HS-5 (cell line): ENCODE measurements at places on chromosomes 6 and 20.

DNA sequence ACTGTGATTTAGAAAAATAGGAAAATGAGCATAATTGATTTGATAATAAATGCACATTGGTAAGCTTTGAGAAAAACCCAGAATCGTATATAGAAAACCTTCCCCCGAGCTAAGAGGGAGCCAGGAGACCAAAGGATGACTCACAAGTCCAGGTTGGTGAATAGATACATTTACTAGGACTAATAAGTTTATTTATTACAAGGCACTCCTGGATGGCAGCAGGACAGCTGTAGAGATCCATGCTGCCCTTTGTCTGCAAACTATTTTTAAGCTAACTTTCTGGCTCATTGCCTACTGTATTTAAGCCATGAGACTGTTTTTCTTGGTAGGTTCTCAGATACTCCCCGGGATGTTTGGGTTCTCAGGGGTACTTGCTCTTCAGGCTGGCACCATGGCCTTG lies 13.4 kb downstream of the CASP8AP2 start:
- no peak for DNase-seq

GRCh38 chr20:5973971-5974370 lies 23.5 kb downstream of the MCM8 start:
- DNase-seq: no peak

DNA sequence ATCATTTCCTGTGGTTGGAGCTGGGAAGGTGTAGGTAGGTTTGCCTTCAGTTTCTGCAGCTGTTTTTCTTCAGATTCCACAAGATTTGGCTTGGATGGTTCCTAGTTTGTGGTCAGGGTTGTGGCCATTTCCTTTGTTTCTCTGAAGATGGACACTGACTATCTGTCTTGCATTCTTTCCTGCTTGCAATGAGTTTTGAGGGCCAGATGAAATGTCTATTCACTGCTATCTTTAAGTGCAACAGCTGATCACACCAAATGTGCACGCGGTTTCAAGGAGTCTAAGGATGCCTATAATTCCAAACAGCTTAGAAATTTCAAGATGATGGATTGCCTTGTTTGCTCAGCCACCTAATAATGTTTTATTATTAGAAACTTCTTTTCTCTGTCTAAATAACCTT lies 28.4 kb downstream of the IL20RA start:
- DNase-seq: no peak

DNA sequence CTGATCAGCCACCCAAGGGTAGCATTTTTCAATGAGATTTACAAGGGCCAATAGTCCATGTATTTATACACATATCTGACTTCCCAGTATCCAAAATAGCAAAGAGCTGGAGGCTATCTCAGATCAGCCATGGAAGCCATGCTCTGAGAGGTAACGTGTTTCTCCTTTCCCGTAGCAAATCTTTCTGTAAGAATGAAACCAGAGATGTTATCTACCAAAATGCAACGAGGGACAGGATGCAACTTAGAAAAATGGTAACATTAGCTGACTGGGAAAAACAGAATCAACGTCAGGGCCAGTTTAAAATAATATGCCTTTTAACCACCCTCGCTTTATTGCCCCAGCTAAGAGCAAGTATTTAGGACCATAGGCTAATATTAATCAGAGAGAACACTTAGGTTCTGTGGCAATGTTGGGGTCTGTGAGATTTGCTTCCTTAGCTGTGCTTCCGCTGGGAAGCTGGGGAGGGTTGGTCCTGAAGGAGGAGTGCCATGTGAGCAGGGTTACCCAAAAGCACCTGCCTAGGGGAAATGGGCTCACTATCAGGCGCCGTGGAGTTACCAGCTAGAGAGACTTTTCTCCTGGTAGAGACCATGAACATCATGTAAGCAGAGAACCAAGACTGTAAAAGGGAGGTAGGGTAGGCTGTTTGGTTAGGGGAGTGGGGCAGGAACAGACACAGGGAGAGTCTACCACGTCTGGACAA lies 1.2 kb downstream of the ZNF831 start:
- DNase-seq: no peak

- DNase-seq: no peak
These were observed 207.5 kb downstream of the CLIC5 start for GRCh38 chr6:45808042-45808645.
